Right ventricle myocardium superior (tissue), 1 donor: ENCODE measurements at places on chromosomes 6 and 20. TPM values are rescaled to one million over a fixed set of nuclear protein-coding genes. Genes with fewer than 3 reads are reported as not detected.

- peak; percentile 90 for DNase-seq
Observed at GRCh38 chr20:45919542-45920399, 7.8 kb upstream of the PLTP start.

DNA sequence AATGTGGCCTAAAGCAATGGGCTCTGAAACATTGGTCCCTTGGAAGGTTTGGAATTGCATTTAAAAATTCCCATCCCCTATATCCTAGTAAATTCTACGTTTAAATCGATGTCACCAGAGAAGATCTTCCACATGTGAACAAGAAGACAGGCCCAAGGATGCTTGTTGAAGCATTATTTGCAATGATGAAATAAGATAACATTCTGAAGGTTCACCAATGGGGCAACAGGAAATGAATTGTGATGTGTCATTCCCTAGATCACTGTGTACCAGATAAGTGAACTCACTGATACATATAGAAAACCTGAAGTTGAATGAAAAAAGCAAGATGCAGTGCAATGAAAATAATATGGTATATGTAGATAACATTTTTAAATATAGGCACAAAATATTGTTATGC is 464.3 kb upstream of the BTBD3 start:
- no peak for DNase-seq

GRCh38 chr6:64289931-64290330 is 654.3 kb downstream of the PHF3 start:
- no peak for DNase-seq

The TBX18 gene
- 5.5 TPM for total RNA-seq
